Stimulated activated CD4-positive, alpha-beta T cell treated with anti-CD3 and anti-CD28 coated beads, Interleukin-2, amount 100 ng/mL, for 4 hours (primary cell): ENCODE measurements at places on chromosomes 5 and 9.

DNA sequence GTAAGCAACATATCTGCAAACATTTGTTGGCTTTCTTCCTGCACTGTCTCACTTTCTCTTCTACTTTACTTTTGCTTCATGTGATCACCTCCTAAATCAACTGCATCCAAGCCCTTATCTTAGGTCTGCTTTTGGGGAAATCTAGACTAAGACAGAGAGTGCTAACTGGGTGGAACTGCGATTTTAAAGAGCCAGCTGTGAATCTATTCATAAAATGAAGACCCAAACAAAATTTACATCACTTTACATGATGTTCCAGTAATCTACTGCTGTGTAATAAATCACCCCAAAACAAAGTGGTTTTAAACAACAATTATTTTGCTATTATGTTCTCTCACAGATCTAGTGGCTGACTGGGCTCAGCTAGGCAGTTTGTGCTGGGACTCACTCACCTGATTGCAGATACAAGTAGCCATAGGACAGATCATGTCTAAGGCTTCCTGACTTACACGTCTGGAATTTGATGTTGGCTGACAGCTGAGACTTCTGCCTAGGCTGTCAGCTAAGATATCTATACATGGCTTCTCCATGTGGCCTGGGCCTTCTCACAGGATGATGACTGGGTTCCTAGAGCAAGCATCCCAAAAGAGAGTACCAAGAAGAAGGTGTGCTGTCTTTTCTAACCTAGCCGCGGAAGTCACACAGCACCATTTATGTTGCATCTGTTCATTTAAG, 145.1 kb upstream of the TBCA start:
- no peak for DNase-seq

DNA sequence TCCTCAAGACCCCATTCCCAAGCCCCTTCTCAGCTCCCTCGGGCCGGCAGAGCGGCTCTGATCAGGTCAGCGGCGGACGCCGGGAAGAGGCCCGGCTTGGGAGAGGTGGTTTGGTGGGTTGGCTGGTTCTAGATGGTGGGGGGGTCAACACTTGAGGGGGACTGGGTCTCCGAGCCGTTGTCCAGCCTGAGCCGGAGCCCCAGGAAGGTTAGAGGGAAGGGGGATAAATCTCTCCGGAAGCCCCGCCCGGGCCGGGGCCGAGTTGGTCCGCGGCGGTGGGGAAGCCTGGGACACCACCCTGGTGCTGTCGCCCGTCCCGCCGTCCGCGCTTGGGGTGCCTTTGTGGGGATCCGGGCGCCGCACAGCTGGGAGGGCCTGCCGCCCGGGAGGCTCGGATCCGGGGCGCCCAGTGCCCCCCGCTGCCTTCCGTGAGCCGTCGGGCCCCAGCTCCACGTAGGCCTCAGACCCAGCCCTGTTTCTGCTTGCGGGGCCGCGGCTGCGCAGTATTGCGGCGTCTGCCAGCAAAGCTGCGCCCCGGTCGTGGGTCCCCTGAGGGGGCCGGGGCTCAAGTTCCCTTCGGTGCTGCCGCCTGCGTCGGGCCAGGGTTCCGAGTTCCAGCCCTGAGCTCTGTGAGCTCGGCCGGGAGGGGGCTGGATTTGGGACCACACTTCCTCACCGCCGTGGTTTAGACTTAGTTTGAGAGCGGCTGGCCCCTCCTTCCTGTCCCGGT, 542 bp upstream of the TRIM52 start:
- DNase-seq: peak; percentile 56

DNA sequence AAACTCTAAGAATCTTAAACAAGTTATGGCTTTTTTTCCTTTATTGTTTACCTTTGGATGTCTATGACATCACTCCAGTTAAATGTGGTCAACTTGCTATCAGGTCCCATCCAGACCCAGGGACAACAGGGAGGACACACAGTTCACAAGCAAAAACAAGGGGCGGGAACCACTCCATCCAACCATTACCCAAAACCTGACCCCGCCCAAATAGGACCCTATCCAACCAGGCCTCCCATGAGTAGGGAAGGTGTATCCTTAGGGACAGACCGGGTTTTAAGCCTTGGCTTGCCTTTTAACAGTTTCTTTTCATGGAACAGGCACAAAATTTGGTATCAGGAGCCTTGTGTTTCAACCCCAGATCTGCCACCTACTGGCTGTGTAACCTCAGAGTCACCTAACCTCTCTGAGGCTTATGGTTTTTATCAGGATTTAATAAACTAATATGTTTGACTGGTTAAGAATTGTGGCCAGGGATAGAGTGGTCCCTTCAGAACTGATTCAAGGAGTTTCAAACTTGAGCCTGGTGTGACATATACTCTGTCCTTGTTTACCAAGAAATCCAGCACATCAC, 127.7 kb upstream of the RAD23B start:
- DNase-seq: no peak

- no peak for DNase-seq
Observed at GRCh38 chr9:133995012-133995896, 3.1 kb upstream of the VAV2 start.

DNA sequence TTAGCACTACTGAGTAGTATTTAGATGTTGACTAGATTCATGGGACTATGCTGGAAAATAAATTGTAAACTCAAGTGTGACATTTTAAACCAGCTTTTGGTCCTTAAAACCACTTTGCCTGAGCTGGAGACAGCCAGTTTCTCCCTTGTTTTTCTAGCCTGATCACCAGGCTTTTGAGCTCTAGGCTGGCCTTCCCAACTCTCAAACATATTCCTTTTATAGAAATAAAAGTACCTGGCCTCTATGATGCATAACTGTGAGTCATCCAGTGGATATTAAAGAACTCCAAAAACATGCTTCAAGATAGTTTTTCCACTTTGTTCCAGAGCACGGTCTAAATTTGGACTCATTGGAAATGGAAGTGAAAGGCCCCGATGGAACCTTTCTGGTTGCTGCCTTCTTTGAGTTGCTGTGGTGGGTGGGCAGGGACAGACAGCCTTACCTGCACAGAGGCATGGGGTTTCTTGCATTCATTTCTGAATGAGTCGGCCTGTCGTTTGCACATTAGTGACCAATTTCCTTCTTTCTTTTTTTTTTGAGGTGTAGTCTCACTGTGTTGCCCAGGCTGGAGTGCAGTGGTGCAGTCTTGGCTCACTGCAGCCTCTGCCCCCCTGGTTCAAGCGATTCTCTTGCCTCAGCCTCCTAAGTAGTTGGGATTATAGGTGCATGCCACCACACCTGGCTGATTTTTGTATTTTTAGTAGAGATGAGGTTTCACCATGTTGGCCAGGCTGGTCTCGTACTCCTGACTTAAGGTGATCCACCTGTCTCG, 43.1 kb downstream of the TRIO start:
- DNase-seq: no peak

- no peak for DNase-seq
Observed at GRCh38 chr5:153237671-153238332, 252.7 kb upstream of the GRIA1 start.

DNA sequence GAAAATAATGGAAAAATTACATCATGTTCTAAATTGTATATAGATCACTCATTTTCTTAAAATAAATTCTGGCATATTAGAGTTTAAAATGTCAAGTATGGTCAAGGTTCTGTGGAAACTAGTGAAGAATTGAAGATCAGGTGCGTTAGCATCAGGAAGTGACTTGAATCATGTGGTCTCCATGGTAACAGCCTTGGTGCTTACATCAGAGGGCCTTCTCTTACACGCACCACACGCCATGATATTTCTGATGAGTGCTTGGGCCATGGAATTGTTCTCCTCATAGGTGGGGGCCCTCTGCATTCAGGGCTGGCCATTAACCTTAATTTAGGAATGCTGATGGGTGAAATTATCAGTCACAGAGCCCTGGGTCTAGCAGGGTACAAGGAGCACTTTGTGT, 288.1 kb upstream of the EFNA5 start:
- DNase-seq: no peak

DNA sequence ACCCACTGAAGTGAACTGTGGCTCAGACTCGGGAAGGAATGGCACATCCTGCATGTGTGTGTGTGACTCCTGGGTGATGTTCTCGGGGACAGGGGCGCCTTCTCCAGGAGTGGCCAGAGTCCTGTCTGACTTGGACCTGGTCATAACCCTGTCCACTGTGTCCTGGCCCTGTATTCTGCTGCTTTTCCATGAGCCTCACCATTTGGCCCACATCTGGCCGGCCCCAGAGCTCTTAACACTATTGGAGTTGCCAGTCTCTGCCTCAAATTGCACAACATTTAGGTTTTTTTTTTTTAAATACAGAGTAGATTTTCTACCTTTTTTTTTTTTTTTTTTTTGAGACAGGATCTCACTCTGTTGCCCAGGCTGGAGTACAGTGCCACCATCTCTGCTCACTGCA, 278.3 kb upstream of the TUT7 start:
- no peak for DNase-seq

GRCh38 chr5:170626507-170627150, 122.8 kb downstream of the KCNIP1 start:
- DNase-seq: no peak

GRCh38 chr5:57676222-57677098, 193.8 kb upstream of the ACTBL2 start:
- DNase-seq: no peak

GRCh38 chr9:1125741-1126140, 75.6 kb downstream of the DMRT2 start:
- no peak for DNase-seq

DNA sequence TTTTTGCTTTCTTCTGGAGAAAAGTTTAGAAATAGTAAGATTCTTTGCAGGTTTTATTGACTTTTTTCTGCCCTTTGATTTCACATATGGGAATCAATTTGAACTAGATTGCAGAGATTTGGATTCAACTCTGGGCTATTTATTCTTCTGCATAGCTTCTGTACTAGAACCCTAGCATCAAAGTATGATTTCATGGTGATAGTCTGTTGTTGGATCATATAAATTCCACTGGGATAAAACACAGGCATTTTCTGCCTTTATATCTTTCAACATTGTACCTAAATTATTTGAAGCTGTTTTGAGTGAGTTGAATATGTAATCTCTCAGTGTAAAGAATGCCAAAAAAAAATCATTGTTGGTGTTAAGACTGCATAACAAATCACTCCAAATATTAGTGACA, 458.4 kb upstream of the MPDZ start:
- no peak for DNase-seq

DNA sequence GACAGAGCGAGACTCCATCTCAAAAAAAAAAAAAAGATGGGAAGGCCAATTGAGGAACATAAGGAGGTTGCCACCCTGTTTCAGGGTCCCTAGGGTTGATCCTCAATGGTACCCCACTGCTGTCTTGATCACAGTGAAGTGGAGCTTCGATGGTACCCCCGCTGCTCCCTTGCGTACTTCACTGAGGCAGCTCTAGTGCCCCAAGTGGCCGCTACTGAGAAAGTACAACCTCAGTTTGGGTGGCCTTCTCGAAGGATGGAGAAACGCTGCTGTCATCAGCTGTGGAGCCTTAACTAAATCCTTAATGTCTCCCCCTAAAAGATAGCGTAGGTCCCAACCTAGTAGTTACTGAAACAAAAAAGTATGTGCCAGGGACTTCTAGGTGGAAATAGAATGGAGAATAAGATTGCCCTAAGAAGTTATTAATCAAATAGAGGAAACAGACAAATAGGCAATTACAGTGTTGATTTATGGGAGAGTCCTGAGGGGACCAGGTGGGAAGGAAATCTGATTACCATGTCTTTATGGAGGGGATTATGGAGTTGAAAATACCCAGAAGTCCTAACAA, 6.3 kb downstream of the TESK1 start:
- DNase-seq: peak; percentile 42

- DNase-seq: peak; percentile 53
Observed at GRCh38 chr5:96336351-96336985, 96.6 kb downstream of the PCSK1 start.

- no peak for DNase-seq
Observed at GRCh38 chr5:115661101-115661500, 35.3 kb upstream of the TMED7 start.

- DNase-seq: peak; percentile 13
Observed at GRCh38 chr5:38994324-38994927, 79.8 kb downstream of the RICTOR start.

DNA sequence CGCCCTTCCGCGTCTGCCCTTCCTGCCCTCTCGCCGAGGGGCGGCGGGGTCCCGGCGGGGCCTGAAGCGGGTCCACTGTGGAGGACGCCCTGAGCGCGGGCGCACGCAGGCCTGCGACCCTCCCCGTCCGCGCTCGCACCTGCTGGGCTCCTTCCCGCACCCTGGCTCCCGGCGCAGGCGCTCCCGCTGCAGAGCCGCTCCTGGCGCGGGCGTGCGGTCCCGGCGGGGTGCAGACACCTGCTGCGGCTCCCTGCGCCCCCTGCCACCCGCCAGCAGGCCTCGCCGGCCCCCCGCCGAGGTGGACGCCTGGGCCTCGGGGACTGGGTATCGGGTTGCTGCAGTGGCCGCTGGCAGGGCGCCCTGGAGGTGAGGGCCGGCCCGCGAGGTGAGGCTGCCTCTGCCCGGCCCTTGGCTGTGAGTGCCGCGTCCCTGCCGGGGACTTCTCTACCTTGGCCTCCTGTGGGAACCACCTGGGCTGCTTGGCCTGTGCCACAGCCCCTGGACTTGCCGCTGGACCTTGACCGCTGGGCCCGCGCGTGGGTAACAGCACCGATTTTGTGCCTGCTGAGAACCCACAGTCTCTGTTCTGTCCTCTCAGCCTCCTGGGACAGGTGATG, 627 bp downstream of the ARRDC1 start:
- no peak for DNase-seq

DNA sequence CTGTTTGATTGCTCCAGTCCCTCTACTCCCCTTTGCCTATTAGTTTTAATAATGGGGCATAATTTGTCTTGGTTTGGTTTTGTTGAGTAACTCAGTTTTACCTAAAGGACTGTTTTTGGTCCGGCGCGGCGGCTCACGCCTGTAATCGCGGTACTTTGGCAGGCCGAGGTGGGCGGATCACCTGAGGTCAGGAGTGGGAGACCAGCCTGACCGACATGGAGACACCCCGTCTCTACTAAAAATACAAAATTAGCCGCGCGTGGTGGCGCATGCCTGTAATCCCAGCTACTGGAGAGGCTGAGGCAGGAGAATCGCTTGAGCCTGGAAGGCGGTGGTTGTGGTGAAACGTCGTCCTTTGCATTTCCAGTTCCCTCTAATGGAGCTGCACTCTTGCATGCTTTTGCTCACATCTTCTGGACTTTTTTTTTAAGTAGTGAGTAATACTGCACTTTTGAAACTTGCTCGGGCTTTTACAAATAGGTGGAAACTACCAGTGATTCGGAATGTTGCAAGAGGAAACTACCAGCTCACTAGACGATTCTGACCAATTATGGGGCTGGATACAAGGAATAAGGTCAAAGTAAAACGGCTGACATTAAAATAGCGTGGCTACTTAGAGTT, 721 bp upstream of the MAML1 start:
- peak; percentile 1 for DNase-seq

DNA sequence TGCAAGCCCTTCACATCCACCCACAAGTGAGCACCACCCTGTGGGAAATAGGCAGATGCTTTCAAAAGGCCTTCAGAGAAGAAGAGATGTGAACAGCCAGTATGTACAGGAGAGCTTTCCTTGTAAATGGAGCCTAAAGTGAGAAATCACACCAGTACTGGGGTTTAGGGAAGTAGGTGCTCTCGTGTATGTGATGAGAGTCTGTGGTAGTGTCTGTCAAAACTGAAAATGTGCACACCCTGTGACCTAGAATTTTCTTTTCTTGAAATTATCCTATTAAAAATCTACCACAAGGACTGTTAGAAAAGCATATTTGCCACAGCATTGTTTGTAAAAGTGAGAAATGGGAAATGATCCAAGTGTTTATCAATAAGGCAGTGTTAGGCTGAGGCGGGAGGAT, 16.6 kb downstream of the OTULINL start:
- no peak for DNase-seq

GRCh38 chr5:176408590-176408989, 7.7 kb downstream of the CLTB start:
- DNase-seq: no peak

- no peak for DNase-seq
Observed at GRCh38 chr5:86756839-86757238, 139.1 kb downstream of the COX7C start.

GRCh38 chr9:121989010-121989409, 104.1 kb downstream of the TTLL11 start:
- no peak for DNase-seq
